ENCODE measurements at places on chromosomes 12 and 14.

DNA sequence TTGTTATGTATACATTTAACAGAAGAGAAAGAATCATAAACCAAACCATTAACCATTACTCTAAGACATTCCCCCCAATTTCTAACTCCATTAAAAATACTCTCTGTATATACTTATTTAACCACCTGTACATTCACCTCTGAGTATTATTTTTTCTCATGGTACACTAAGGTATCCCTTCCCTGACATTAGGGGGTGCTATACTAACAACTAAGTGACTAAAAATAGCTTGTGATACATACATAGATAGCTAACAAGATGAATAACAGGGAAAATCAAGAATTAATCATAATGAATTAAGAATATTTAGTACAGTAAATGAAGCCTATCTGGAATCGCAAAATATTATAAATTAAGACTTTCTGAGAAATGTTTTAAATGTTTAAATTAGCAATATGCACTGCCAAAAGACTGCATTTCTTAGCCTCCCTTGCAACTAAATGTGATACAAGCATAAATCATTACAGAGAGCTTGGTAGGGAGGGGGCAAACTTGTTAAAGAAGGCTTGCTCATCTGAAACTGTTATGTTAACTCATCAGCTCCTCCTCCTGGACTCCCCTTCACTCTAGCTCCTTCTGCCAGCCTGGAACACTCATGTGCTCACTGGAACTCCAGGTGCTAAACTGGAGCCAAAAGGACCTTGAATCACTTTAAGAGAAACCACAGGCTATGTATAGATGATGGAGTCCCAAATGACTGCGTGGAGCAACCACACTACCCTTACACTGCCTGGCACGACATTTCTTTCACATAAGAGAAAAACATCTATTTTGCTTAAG is 14.9 kb downstream of the C2CD5 start:
- peak; percentile 23 for DNase-seq

DNA sequence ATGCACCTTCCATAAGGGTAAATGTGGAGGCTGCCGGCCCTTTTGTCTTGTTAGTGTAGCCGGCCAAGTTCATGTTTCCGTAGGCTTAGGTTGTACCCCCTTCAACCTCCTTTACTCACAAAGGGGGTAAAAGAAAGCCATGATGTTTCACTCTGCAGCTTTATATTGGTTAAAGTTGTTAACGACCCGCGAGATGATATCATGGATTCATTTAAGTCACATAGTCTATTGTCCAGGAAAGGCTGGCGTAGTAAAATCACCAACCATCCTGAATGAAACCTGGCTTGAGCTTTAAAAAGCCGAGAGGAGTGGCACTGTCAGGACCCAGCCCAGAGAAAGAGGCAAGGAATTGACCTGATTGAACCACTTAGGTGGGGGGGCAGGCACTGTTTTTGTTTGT is 1.3 kb downstream of the UNG start:
- DNase-seq, result no peak

GRCh38 chr12:121154793-121155375 is 22.2 kb downstream of the P2RX7 start:
- no peak for DNase-seq

GRCh38 chr14:100620255-100621100 is 33.3 kb upstream of the BEGAIN start:
- no peak for DNase-seq

GRCh38 chr14:53103636-53104340 is 49.3 kb downstream of the DDHD1 start:
- no peak for DNase-seq

GRCh38 chr14:62885451-62885850 is 159.8 kb downstream of the KCNH5 start:
- no peak for DNase-seq

DNA sequence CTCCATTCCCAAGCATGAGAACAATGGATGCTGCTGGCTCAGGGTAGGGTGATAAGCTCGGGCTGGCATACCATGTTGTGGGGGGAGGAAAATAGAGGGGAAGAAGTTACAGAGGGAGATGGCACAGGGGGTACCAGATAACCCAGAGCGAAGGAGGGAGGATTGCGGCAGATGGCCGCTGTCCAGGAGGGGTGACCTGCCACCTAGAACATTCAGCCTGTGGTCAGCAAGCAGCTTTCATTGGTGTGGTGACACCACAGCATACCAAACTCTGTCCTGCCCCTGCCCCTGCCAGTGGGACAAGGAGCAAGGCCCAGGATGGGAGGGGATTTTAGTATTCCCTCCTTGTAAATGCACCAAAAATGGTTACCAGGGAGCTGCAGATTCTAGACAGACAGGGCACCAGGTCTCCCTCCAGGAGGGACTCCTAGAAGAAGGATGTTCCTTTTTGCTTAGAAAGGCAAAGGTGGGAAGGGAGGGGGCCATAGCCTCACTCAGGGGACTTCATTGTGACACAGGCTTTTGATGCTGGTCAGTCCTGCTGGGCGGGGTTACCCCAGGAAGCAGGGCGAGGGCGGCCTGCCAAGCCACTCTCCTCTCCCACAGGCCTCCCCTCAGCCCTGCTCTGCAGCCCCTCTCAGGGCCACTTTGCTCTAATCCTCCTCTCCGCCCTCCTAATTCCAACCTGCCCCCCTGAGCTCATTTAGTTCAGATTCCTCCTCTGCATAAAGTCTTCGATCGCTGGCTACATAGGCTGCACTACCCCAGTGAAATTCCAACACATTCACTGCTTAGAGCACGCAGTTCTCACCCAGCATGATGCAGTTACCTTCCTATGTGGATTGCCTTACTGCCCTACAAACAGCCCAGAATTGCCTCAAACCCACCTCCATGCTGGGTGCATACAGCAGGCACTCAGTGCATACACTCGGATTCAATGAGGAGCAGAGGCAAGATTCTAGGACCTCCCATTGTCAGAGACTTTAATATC is 36.0 kb upstream of the PLEKHG6 start:
- no peak for DNase-seq

- peak; percentile 59 for DNase-seq
These were observed 1.2 kb downstream of the MMP17 start for GRCh38 chr12:131829356-131829747.

GRCh38 chr12:80472911-80473500 is 29.0 kb downstream of the PTPRQ start:
- peak; percentile 34 for DNase-seq

DNA sequence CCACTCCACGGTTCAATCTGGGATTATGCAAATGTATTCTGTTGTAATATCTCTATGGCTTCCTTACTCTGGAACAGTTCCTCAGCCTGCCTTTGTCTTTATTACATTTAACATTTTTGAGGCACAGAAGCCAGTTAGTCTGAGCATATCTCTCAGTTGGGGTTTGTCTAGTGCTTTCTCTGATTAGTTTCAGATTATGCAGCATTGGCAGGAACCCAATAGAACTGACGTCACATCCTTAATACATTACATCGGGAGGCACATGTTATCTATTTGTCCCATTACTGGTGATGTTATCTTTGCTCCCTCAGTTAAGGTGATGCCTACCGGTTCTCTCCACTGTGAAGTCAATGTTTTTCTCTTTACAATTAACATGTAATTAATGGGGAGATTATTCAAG is 62.4 kb downstream of the PPM1A start:
- no peak for DNase-seq

DNA sequence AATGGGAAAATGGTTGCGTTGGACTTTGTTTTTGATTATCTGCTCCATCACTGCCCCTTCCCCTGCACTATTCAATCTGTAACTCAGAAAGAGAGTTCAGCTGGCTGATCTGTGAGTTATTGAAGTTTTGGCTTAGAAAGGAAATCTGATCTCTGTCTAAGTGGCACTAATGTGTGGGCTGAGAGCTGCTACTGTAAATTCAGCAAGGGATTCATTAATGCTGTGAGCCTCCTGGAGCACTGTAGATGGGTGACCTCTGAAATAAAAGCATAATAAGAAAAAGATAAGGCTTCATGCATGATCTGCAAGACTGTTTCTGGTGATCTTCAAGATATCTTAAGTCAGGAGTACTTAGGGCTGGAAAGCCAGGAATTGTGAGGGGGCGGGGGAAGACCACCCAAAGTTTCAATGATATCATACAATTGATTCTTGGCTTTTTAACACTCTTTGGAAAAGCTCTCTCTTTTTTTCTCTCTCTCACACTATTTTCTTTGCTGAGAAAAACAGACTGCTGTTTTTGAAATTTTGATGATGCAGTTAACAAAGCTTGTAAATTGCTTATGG is 101.1 kb downstream of the C12orf75 start:
- DNase-seq, result no peak

DNA sequence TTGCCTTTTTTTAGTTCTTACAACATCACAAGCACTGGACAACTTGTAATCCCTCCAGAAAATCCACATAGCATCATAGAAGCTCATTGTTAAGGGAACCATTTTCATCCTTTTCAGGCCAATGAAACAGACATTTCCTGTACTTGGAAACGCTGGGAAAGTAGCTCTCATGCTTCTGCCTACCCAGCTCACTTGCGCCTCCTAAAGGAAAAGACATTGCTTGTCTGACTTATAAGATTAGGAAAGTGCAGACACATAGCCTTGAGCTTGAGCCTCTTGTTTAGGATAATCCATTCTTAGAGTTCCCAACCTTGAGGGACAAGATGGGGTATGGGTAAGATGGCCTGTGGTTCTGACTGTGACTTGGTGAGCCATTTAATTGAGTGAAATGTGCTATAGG is 589.5 kb downstream of the NOVA1 start:
- DNase-seq, result no peak

- no peak for DNase-seq
These were observed 42.3 kb downstream of the BRAP start for GRCh38 chr12:111643427-111643826.

- DNase-seq, result peak; percentile 6
These were observed 873.6 kb downstream of the C12orf50 start for GRCh38 chr12:87155621-87156020.

GRCh38 chr14:91246051-91246852 is 1.7 kb upstream of the GPR68 start:
- DNase-seq, result no peak

GRCh38 chr14:92657457-92658142 is 90.8 kb downstream of the LGMN start:
- DNase-seq, result no peak

- no peak for DNase-seq
These were observed 37.2 kb downstream of the DDX51 start for GRCh38 chr12:132106921-132107320.

All from GM03348 (cell line).